Sciatic nerve (tissue), 2 donors: ENCODE measurements at places on chromosomes 11 and 22.

GRCh38 chr22:42889304-42889703, 32.2 kb upstream of the ARFGAP3 start:
- no peak for DNase-seq

- no peak for DNase-seq
These were observed 18.6 kb upstream of the TMA7B start for GRCh38 chr22:39941601-39942000.

- DNase-seq, result no peak
These were observed 9.1 kb downstream of the ARRB1 start for GRCh38 chr11:75342231-75342918.

GRCh38 chr11:62680825-62681240, 2.0 kb upstream of the UBXN1 start:
- DNase-seq, result no peak

GRCh38 chr11:16942342-16942741, 71.9 kb downstream of the PLEKHA7 start:
- DNase-seq, result no peak

DNA sequence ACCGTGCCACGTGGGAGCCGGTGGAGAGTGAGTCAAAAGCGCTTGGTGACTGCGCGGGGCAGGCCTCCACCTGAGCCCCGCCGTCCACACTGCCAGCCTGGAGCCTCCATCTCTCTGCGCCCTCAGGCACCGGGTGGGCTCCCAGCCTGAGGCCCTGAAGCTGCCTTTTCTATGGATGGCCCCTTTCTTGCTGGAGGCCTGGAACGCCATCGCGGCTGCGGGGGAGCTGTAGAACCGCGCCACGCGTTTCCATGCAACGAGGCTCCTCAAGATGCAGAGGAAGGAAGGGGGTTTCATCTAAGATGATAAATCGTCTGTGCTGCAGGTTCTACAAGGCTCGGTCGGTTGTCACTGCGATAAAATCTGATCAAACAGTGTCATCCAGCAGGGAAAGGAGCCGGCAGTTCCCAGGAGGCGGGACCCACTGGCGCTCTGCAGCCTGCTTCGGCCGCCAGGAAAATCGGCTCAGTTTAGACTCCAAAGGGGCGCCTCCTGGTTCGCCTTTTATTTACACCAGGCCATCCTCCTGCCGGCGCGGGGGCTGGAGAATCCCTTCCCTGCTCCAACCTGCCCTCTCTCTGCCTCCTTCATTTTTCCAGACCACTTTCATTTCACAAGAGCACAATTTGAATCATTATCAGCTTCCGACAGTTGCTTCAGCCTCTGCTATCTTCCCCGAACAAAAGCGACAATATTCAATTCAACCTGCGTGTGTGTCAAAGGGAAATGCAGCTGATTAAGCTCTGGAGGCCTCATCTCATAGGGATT, 624.4 kb downstream of the BRD1 start:
- DNase-seq, result peak; percentile 48

DNA sequence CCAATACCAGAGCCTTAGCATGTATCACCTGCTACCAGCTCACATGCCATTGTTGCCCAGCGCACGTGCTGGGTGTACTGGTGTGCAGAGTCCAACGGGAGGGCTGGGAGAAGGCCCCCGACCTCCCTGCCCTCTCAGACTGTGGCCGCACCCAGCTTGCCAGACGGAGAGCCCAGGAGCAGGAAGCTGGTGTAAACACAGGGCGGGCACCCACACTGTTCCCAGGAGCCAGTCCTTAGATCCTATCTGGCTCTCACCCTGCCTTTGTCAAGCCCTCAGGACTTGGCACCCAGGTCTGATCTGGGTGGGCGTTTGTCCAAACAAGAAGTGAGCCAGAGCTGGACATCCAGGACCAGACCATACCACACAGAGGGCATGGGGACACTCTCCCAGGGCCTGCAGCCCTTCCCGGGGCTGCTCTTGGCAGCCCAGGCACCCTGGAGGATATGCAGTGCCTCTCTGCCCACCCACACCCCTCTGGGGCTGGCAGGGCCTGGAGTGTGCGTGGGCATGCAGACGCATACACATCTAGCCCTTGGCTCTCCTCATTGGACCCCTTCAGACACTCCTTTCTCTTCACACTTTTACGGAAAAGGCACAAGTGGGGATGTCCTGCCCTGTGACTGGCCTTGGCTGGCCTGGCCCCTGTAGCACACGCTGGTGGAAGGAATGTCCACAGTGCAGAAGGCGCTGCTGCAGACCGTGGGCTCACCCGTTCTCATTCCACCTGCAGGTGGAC, 19.9 kb upstream of the CLDN5 start:
- no peak for DNase-seq

GRCh38 chr11:61414547-61414946, 15.2 kb downstream of the CPSF7 start:
- no peak for DNase-seq

- DNase-seq, result no peak
These were observed 5.4 kb upstream of the OR51A2 start for GRCh38 chr11:4960877-4961276.

- DNase-seq, result no peak
These were observed 88.4 kb downstream of the CCDC81 start for GRCh38 chr11:86463120-86463519.

GRCh38 chr11:3679077-3679476, 7.9 kb upstream of the CHRNA10 start:
- DNase-seq, result no peak

DNA sequence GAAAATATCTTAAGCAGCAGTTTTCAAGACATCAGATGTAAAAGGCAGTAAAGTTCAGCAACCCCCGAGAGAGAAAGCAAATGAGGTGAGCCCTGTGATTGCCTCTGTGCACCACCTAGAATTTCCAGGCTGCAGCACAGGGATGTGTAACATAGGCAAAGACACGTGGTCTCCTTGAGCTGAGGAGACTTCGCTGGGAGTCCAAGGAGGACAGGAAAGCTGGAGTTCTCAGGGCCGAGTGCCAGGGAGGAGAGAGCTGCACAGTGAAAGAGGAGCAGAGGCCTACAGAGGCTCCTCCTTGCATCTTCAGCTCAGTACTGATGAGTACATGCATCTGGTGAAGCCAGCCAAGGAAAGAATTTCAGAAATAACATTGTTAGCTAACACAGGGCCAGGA, 17.6 kb upstream of the TOLLIP start:
- DNase-seq, result no peak

DNA sequence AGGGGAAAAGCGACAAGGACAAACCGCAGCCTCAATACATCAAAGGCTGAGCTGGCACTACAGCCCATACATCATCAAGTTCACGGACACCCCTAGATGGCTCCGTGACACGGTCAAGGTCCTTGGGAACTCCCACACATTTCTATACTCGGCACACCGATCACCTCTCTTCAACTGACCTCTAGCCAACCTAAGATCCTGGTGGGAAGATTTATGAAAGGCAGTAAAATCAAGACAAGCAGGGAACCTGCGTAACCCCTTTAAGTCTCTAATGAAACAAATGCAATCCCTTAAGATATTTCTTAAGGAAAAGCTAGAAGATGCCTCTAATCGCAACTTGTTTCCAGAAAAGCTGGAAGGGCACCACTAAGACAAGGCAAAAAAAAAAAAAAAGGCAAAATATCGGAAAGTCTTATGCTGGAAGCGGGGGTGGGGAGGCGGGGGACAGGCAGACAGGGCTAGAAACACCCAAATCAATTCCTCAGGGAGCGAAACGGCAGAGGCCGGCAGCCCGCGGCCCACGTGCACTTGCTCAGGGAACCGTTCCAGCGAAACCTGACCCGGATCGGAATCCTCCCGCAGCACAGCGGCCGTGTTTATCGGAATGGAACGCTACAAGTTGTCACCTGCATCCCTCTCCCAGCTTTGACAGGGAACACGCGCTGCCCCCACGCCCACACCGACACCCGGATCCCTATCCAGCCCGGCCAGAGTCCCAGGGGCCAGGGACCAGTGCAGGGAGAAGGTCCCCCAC, 1.4 kb downstream of the ARHGAP20 start:
- peak; percentile 75 for DNase-seq

DNA sequence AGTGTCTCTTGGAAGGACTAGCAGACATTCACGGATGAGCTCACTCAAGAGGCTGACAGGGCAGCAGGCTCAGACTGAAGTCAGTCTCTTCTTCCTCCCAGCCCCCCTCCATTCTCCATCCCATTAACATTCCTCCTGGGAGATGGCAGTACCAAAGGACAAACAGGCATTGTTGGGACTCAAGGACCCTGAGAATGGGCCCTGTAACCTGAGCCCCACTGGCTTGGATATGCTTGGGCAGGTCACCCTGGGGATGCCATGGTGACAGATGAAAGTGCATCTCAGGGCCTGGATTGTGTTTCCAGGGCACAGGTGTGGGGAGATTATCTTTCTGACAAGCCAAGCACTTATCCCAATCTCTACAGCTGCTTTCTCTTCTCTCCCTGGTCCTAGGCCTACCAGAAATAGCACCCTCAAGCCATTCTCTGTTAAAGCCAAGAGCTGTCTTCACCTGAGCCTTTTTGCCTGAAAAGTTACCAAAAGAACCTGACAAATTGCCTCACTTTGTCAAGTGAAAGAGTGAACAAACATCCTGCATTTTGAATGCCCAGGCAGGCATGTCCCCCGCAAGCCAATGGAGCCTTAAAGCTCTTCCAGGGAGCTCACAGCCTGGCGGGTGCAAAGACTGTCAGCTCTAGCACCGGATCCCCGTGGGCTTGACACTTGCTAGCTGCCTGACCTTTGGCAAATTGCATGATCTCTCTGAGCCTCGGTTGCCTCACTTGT, 366.0 kb upstream of the NARS2 start:
- no peak for DNase-seq

- no peak for DNase-seq
These were observed 81.7 kb upstream of the APOA1 start for GRCh38 chr11:116918925-116919655.

- peak; percentile 77 for DNase-seq
These were observed 27.3 kb downstream of the MARK2 start for GRCh38 chr11:63866211-63866610.

GRCh38 chr22:36763576-36763975, 12.3 kb downstream of the IFT27 start:
- DNase-seq, result peak; percentile 38

DNA sequence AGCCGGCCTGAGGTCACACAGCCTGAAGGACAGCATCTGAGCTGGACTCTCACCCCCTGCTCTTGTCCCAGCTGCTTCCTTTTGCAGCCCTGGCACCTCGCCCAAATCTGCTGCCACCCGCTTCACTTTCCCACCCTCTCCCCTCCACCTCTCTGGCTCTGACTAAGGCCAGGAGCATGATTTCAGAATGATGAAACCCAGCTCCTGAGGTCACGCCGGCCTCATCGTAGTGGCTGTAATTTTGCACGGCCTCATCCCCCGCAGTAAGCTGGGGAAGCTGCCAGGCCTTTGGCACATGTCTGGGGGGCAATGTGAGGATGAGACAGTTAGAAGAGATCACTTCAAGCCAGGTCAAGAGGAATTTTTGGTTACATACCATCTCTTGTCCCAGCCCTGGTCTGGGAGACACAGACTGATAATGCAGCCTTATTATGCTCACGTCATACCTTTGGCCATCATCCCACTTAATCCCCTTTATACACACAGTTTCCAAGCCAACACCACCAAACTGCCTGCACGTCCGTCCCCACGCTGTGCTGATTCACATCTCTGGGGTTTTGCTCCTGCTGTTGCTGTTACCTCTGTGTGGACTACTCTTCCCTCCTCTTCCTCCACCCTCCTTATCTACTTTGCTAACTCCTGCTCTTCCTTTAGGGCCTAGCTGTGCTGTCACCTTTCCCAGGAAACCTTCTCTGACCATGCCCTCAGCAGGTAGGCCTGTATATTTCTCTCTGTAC, 58.1 kb downstream of the CHRDL2 start:
- peak; percentile 70 for DNase-seq

DNA sequence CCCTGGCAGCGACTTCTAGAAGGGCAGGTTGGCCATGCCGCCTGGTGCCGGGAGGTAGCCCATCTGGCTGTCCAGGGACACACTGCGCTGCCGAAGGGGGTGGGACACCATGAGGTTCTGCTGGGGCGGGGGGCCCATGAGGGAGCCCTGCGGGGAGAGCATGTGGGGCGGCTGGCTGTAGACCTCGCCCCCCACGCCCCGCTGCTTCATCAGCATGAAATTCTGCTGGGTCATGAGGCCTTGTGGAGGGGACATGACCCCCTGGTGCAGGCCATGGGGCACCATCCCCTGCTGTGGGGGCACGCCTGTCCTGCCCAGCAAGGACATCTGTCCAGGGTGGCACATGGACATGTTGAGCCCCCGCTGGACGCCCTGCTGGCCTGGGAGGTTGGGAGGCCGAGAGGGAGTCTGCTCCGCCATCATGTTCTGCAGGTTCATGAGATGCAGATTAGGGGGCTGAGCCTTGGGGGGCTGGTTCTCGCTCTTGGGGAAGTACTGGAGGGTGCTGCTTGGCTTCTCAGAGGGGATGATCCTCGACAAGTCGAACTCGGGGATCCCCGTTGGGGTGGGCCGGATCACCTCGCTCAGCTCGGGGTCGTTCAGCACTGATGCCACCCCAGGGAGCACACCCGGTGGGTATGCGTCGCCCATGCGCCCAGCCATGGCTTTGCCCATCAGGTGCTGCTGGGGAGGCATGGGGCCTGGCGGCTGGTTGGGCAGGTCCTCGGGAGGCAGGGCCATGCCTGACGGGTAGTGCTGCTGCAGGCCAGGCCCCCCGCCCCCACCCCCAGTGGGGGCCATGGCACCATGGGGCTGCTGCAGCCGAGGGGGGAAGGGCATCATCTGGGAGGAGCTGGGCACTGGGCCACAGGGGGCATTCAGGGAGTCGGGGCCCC, 15.0 kb downstream of the CXCR5 start:
- DNase-seq, result no peak

DNA sequence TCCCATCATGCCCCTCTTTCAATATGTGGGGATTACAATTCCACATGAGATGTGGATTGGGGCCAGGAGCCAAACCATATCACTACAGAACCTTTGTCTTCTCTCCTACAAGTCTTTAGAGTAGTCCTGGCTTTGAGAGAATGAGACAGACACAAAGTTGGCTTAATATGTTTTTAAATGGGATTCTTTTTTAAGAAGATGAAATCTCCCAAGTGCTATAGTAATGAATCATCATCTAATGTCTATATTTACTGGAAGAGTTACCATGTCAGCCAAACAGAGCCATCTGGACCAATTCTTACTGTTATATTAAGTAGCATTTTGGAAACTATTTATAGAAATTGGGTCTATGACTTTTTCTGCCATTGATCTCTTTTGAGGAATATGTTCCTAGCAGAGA, 38.1 kb upstream of the CARD18 start:
- DNase-seq, result no peak

- no peak for DNase-seq
These were observed 132.4 kb downstream of the TTC28 start for GRCh38 chr22:28547132-28547842.

GRCh38 chr11:35029979-35030682, 108.8 kb upstream of the CD44 start:
- DNase-seq, result no peak

DNA sequence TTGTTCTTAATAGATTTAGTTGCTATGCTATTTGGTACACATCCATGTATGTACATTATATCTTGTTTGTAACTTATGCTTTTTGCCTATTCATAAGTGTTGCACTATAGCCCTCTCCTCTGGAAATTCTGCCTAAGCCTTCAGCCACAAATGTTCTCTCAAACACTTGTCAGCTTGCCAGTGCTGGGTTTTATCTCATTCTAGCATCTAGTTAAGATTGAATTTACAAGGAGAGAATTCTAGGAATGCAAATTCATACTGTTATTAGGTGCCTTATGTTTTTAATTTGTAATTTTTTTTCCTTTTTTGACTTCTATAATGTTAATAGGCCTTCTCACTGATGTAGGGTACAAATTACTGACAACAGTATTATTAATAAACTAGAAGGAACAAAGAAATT, 14.6 kb upstream of the CTSC start:
- no peak for DNase-seq
